ENCODE measurements at places on chromosomes 12 and 14.

- no peak for DNase-seq
These were observed 231.9 kb downstream of the BCL11B start for GRCh38 chr14:99040052-99040451.

- DNase-seq, result no peak
These were observed 19.3 kb downstream of the MVK start for GRCh38 chr12:109592905-109593272.

- DNase-seq, result peak; percentile 67
These were observed 85.7 kb downstream of the BTG1 start for GRCh38 chr12:92059960-92060359.

- DNase-seq, result no peak
These were observed 907.5 kb upstream of the MDGA2 start for GRCh38 chr14:48582938-48583337.

DNA sequence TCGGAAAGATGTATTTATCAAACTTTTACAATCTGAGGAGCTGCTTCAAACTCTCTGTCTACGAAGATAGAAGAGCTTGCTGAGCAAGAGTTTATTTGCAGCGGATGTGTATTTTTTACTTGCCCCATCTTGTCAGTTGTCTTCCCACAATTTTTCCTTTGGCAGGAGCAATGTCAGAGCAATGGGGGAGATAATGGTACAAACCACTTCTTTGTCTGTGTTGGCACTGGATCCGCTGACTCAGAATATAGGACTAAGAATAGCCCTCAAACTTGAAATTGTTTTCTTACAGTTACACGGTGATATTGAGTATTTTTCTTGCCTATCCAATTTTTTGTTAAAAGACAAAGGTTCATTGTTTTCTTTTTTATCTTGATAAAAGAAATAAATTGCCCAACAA lies 27.6 kb downstream of the HELB start:
- no peak for DNase-seq

- no peak for DNase-seq
These were observed 22.3 kb upstream of the GNS start for GRCh38 chr12:64781280-64782190.

- peak; percentile 49 for DNase-seq
These were observed 15.5 kb upstream of the PARP11 start for GRCh38 chr12:3888659-3889058.

GRCh38 chr14:93039649-93040315 lies 75.9 kb downstream of the ITPK1 start:
- no peak for DNase-seq

GRCh38 chr12:120984351-120984898 lies 6.1 kb downstream of the HNF1A start:
- DNase-seq, result no peak

GRCh38 chr12:19546611-19547162 lies 107.4 kb downstream of the AEBP2 start:
- DNase-seq, result no peak

DNA sequence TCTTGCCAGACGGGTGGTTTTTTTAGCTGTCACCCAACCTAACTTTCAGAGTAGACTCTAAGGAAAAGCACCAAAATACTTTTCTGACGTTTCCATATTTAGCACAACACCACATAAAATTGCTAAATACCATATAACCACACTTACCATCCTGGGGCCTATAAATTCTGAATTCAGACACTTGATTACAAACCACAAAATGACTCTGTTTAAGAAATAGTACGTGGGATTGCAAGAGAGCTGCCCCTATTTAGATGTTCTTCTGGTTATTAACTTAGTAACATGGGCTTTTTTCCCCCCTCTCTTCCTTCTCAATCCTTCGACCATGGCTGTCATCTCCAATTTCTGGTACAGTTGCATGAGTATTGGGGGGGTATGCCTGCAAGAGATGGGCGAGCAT lies 287.7 kb downstream of the BMP4 start:
- DNase-seq, result no peak

GRCh38 chr12:109967383-109968031 lies 28.7 kb downstream of the GIT2 start:
- DNase-seq, result no peak

GRCh38 chr12:45490232-45490881 lies 239.1 kb upstream of the ARID2 start:
- peak; percentile 11 for DNase-seq

DNA sequence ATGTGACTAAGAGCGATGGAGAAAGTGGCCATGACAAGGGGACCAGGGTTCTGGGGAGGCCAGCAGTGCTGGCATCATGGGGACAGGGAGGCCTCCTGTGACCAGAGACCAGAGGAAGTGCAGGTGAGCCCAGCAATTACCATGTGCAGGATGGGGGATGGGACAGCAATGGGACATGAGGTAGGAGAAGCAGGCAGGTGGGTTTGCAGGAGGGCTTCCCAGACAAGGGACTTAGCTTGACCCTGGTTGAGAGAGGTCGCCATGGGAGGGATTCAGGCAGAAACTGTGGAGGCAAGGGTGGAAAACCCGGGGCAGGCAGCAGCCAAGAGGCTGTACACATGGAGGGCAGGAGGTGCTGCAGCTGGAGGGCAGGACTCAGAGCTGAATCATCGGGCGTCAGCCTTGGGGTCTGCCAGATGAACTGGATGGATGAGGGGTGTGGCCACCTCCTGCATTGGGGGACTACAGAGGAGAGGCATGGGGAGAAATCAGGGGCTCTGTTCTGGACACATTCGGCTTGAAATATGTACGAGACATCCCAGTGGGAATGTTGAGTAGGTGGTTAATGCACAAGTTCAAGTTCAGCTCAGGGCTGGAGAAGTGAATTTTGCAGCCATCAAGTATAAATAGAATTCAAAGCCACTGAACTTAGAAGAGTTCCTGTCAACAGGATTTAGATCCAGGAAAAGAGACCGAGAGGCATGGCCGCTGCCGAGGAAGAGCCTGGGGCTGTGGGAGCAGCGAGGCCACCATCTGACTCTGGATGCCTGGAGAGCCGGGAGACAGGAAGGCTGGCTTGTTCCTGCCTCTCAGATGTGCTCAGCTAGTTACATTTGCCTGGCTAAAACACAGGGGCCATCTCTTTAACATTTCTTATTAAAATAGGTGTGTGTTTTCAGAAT lies 36.6 kb downstream of the SFSWAP start:
- DNase-seq, result no peak

DNA sequence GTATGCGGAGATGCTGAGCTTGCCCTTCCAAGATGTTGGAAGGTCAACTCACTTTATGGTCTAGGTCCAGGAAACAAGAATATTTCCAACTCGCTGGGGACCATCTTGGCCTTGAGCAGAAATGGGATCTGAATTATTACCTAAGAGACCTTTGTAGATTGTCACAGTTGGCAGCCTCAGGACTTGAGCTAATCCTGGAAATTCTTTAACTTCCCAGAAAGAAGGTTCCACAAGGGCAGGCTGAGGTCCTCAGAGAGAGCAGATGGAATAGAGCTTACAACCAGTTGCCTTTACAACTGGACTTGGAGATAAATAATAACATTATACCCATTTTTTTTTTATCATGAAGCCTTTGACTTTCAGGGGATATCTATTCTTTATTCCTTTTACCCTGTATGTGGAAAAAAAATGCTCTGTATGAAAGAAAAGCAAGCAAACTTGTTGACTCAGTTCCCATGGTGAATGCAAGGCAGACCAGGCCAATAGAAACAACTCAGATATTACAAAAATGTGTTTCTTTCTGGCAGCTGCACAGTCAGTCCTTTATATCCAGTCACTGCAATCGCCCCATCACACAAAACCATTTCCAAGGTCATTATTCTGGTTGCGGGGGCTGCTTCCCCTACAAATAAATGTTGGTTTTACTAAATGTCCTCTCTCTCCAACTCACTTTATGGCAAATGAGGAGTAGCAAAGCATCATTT lies 401.4 kb downstream of the ZFP36L1 start:
- no peak for DNase-seq

- no peak for DNase-seq
These were observed 22.1 kb downstream of the RAB35 start for GRCh38 chr12:120094485-120094884.

- DNase-seq, result no peak
These were observed 82.2 kb downstream of the PTPRO start for GRCh38 chr12:15404485-15404884.

- DNase-seq, result no peak
These were observed 24.6 kb downstream of the PLXNC1 start for GRCh38 chr12:94172973-94173372.

DNA sequence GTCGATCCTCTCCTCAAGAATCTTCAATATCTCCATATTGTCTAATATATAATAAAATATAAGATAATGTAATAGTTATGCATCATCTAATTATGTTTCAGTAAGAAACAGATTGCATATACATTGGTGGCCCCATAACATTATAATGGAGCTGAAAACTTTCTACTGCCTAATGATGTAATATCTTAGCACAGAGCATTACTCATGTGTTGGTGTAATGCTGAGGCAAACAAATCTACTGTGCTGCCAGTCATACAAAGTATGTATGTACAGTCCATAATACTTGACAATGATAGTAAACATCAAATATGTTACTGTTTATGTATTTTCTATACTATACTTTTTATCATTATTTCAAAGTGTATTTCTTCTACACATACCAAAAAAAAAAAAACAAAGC lies 128.7 kb downstream of the CPNE8 start:
- no peak for DNase-seq

DNA sequence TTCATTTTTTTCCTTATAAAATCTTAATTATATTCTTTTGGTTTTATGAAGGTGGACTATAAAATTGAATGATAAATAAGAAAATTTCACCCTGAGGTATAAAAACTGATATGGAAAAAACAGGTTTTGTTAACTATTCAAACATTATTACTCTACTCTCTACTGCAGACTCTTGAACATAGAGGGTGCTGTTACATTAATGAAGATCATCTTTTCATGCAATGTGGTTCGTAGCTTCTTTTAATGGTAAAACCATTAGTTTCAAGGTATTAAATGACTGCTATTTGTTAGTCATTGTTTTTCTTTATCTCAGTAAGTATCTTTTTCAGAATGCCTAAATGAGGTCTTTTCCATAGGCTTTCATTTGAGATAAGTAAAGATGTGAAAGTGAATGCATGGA lies 510.4 kb downstream of the SLC16A7 start:
- peak; percentile 35 for DNase-seq

- DNase-seq, result no peak
These were observed 252.1 kb downstream of the LRIG3 start for GRCh38 chr12:58668233-58668632.

DNA sequence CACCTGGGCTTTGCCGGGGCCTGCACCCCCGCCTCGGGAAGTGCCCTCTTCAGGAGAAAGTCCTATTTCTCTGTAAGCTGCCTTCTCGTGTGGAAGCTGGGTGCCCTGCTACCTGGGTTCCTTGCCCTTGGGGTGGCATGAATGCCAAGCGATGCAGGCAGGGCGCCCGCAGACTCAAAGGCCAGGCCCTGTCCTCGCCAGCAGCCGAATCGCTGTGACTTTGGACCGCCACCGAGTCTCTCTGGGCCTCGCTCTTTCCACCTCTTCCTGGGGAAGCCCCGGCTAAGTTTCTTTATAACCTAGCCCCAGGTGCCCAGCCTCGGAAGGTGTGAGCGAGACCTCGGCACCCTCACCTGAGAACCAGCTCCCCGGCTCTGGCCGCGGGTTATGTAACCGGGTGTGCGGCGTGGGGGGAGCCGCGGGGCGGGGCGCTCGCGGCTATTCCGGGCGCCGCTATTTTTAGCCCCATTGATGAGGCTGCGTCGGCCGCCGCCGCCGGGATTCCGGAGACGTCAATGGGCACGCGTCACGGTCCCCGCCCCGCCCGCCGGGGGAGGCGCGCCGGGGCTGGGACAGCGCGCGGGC lies 14.6 kb upstream of the NR4A1 start:
- peak; percentile 22 for DNase-seq

DNA sequence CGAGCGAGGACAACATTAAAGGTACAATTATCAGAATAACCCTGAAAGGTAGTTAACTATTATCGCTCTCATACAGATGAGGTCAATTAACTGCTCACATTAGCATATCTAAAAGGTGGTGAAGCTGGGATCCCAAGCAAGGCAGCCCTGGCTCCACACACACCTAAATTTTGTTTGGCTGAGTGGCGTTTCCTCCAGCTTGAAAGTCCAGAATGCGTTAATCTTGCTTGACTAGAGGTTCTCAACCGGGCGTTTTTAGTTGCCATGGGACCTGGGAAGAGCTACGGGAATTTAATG lies 531 bp downstream of the DLGAP5 start:
- DNase-seq, result peak; percentile 59

GRCh38 chr14:33848706-33849454 lies 102.0 kb downstream of the EGLN3 start:
- DNase-seq, result no peak

GRCh38 chr12:30088259-30088995 lies 304.7 kb upstream of the TMTC1 start:
- no peak for DNase-seq

Data from Kasumi-1 (cell line).